ENCODE measurements at places on chromosomes 6 and 20. TPM values are rescaled to one million over a fixed set of nuclear protein-coding genes. Genes with fewer than 3 reads are reported as not detected.

Gene TMEM200A
- polyA plus RNA-seq = 29.2 TPM

GRCh38 chr6:166430269-166430668, 47.5 kb upstream of the MPC1 start:
- DNase-seq = no peak

DNA sequence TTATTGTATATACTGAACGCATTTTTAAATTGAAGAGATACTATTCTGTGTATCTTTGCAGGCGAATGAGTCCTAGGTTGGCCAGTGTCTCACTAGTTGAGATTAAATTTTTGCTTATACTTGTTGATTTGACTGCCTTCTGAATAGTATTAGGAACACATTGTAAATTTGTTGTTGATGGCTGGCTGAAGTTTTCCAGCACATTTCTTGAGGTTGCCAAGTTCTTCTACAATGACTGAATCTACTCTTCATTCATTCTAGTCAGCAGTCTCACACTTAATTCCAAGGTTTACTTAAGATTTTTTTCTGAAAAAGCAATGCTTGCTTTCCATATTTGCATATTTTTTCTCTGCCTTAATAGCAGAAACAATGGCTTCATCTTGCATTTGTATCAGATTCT, 151.7 kb downstream of the ZFAND3 start:
- no peak for DNase-seq

GRCh38 chr6:55953335-55953734, 77.9 kb upstream of the BMP5 start:
- DNase-seq = no peak

GRCh38 chr6:133130863-133131262, 110.3 kb upstream of the EYA4 start:
- no peak for DNase-seq

DNA sequence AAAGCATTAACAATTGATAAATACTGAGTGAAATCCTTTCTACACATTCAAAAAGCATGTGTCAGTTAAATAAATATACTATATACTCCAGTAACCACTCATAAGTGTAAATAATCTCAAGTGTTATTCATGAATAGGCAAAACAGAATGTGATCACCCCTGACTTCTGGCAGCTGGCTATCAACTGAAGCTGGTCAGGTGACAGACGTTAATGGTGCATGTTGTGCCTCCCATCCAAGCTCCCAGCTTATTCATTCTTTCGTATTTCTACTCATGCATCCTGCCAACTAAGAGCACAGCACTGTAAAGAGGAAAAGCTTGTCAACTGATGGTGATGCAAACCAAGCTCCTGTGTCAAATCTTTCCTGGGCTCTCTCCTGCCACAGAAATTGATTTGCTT, 7.7 kb downstream of the PSMB1 start:
- DNase-seq = no peak

- no peak for DNase-seq
Measured at GRCh38 chr6:167763056-167763944, 63.4 kb upstream of the AFDN start.
